ENCODE measurements at places on chromosomes 5 and 9.

- no peak for DNase-seq
Measured at GRCh38 chr9:112421771-112422222, 41.9 kb downstream of the HSDL2 start.

- no peak for DNase-seq
Measured at GRCh38 chr5:126744836-126745235, 32.1 kb upstream of the LMNB1 start.

GRCh38 chr9:132341177-132341840, 13.5 kb downstream of the SETX start:
- no peak for DNase-seq

- no peak for DNase-seq
Measured at GRCh38 chr9:128634111-128634510, 22.5 kb downstream of the DYNC2I2 start.

DNA sequence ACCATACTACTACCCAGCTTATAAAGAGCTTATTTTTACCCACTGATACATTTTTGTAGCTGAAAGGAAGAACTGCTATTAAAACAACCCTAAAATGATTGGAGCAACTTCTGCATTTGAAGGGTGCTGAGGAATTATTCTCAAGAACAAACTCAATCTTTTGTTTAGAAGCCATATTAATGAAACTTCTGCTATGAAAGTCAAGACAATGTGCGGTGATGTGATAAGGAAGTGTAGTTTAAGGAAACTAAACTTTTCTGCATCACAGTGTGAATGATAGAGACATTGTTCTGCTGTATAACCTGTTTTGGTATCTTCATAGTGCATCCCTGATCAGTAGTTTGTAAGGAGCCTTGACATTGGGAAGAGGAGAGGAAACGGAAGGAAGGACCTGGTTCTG, 408.5 kb downstream of the TMEM38B start:
- DNase-seq = no peak

- DNase-seq = no peak
Measured at GRCh38 chr5:115387816-115388215, 91.4 kb upstream of the CCDC112 start.

GRCh38 chr5:90161414-90161813, 248.1 kb downstream of the CETN3 start:
- DNase-seq = no peak

- no peak for DNase-seq
Measured at GRCh38 chr5:110070836-110071235, 381.1 kb downstream of the MAN2A1 start.

GRCh38 chr5:76851728-76852369, 2.0 kb downstream of the S100Z start:
- no peak for DNase-seq

GRCh38 chr5:78699552-78700153, 51.1 kb upstream of the LHFPL2 start:
- no peak for DNase-seq
